Effector memory CD8-positive, alpha-beta T cell (primary cell): ENCODE measurements at places on chromosomes 2 and 18.

- H3K36me3 ChIP-seq = no peaks in the 10 kb centered on the region
- H3K4me3 ChIP-seq = no peak overlapping the region
- no peaks in the 10 kb centered on the region for H3K4me1 ChIP-seq
- H3K27me3 ChIP-seq = no peaks in the 10 kb centered on the region
Measured at GRCh38 chr2:229409751-229410181, 138.7 kb upstream of the PID1 start.

- H3K27me3 ChIP-seq = peaks cover 6% of the 10 kb centered on the region
- no peak for DNase-seq
- H3K4me1 ChIP-seq = no peaks in the 10 kb centered on the region
- H3K4me3 ChIP-seq = no peak overlapping the region
Measured at GRCh38 chr2:207434899-207435465, 94.8 kb upstream of the CREB1 start.

GRCh38 chr18:44590956-44591670, 89.6 kb upstream of the SETBP1 start:
- no peaks in the 10 kb centered on the region for H3K36me3 ChIP-seq
- no peak overlapping the region for H3K27ac ChIP-seq
- no peak for DNase-seq
- H3K4me1 ChIP-seq = no peaks in the 10 kb centered on the region
- H3K27me3 ChIP-seq = peaks cover 9% of the 10 kb centered on the region
- no peak overlapping the region for H3K4me3 ChIP-seq

GRCh38 chr2:141162314-141162713, 968.5 kb downstream of the LRP1B start:
- no peaks in the 10 kb centered on the region for H3K27me3 ChIP-seq
- H3K27ac ChIP-seq = no peak overlapping the region
- no peaks in the 10 kb centered on the region for H3K4me1 ChIP-seq
- no peak overlapping the region for H3K4me3 ChIP-seq
- no peak for DNase-seq

GRCh38 chr2:32246911-32247310, 17.8 kb downstream of the NLRC4 start:
- H3K27me3 ChIP-seq = no peaks in the 10 kb centered on the region
- H3K36me3 ChIP-seq = no peaks in the 10 kb centered on the region
- no peak for DNase-seq
- H3K27ac ChIP-seq = no peak overlapping the region
- no peaks in the 10 kb centered on the region for H3K4me1 ChIP-seq
